ENCODE measurements at places on chromosomes 4 and X. TPM values are rescaled to one million over a fixed set of nuclear protein-coding genes. Genes with fewer than 3 reads are reported as not detected.
A peak's percentile ranks its signal among the peaks of the same experiment; 100 is the strongest.

- no peak overlapping the region for H3K4me3 ChIP-seq
- H3K27ac ChIP-seq, result peak overlapping the region; percentile 37
- H3K27me3 ChIP-seq, result no peaks in the 10 kb centered on the region
- H3K4me1 ChIP-seq, result peaks cover 30% of the 10 kb centered on the region
- no peak for DNase-seq
Observed at GRCh38 chr4:152247271-152247975, 288.5 kb downstream of the FBXW7 start.

DNA sequence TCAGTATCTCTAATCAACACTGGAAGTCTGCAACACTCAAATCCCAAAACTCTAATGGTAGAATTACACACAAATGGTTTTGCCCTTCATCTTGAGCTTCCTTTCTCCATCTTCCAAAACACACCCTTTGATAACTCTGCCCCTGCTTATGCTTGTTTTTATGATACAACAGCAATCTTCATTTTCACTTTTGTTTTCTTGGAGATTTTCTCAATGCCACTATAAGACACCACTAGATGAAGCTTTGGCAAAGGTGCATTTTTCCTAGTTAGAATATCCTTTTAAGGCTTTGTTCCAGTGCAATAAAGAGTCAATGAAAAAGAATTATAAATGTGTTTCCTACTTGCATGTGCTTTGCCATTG is 472.4 kb upstream of the NWD2 start:
- H3K4me1 ChIP-seq, result no peaks in the 10 kb centered on the region
- H3K27ac ChIP-seq, result no peak overlapping the region
- H3K4me3 ChIP-seq, result no peak overlapping the region
- DNase-seq, result no peak

GRCh38 chr4:102789317-102789717 is 28.5 kb upstream of the MANBA start:
- H3K4me1 ChIP-seq, result no peaks in the 10 kb centered on the region
- peaks cover 7% of the 10 kb centered on the region for H3K36me3 ChIP-seq

GRCh38 chr4:24370421-24370820 is 213.9 kb downstream of the DHX15 start:
- no peaks in the 10 kb centered on the region for H3K4me1 ChIP-seq
- no peaks in the 10 kb centered on the region for H3K27me3 ChIP-seq
- no peak overlapping the region for H3K27ac ChIP-seq
- H3K4me3 ChIP-seq, result no peak overlapping the region
- H3K36me3 ChIP-seq, result no peaks in the 10 kb centered on the region

AGA gene
- total RNA-seq, result 14.6 TPM

ITM2A gene
- 259 TPM for total RNA-seq

TMPRSS11F gene
- total RNA-seq, result not detected

All from CD4-positive, alpha-beta T cell (primary cell).